ENCODE measurements at places on chromosomes 7 and 10. TPM values are rescaled to one million over a fixed set of nuclear protein-coding genes. Genes with fewer than 3 reads are reported as not detected.

DNA sequence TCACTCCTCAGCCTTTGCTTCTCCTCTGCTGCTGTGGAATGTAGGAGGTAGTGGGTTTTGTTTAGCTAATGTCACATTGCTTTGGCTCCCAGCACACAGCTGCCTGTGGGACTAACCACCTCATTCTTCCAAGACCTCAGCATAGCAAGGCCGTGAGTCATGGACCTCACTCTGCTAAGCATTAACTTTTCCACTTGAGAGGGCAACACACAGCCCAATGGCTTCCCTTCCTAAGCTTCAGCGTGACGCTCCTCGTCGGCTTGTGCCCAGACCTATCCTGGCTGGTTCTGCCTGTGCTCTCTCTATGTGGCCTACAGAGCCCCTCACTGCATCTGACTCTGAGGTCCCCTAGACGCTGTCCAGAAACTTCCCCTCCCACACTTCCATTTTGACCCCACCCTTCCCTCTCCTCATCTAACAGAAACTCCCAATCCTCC lies 23.3 kb downstream of the MYOF start:
- no peak for DNase-seq

DNA sequence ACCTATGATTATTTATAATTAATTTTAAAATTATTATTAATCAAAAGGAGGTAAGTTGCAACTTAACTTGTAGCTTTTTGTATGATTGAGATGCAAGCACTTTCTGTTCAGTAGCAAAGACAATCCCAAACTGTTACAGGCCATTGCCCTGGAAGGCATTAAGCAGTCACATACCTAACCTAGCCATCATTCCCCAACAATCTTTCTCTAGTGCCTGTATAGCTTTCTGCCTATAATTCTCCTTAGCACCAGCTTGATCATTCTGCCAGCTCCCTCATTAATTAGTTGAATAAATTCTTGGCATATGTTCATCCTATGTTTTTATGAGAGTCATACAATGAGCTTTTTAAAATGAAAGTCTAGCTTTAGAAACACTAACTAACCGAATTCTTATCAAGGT lies 178.9 kb upstream of the TMEM106B start:
- DNase-seq: no peak

DNA sequence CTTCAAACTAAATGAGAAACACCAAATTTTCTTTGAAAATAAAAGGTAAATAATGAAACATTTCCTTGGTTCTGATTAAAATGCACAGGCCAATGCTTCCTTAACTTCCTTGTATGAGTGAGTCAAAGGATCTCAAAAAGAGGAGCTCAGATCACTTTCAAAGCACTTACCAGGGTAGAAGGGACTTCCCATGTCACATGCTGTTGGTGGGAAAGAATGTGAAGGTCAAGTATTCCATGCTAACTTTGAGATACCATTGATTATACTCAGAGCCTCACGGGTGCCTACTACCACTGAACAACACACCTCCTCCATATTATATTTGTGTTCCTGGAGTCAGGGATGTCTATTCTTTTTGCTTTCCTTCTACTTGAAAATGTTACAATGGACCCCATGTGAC lies 233.5 kb upstream of the KIAA1217 start:
- DNase-seq: no peak

GRCh38 chr7:133957845-133958244 lies 169.3 kb upstream of the LRGUK start:
- DNase-seq: no peak

DNA sequence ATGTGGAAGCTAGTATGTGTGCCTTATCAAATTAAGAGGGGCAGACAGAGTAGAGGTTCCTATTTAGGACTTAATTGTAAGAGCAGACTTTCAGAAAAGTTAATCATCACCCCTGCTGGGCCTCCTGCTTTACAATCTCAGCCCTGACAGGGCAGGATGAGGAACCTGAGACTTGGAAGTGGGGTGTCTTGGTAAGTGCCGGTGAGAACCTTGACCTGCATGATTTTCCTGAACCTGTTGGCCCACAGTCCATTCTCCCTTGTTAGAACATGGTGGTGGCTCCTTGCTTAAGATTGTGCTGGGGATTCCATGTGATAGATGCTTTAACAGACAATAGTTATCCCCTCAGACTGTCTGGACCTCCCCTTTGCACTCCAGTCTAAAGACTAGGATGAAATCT lies 141.7 kb upstream of the TMEM72 start:
- no peak for DNase-seq

GRCh38 chr10:114402871-114403540 lies 1.3 kb downstream of the AFAP1L2 start:
- DNase-seq: no peak

DNA sequence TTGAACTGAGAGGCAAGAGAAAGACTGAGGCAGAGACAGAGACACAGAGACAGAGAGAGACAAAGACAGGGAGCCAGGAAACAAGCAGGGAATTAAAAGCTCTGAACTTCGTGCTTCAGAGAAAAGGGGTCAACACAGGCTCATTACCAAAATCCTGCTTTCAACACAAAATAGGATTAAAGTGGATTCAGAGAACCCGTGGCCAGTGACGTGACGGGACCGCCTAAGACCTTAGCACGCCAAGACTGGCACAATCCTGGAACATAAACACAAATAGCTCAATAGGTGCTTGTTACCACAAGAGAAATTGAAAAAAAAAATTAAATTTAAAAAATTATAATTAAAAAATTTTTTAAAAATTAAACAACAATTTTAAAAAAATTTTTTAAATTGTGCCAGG lies 21.5 kb downstream of the ASB13 start:
- no peak for DNase-seq

GRCh38 chr10:85888004-85888403 lies 478.6 kb downstream of the GRID1 start:
- DNase-seq: no peak

DNA sequence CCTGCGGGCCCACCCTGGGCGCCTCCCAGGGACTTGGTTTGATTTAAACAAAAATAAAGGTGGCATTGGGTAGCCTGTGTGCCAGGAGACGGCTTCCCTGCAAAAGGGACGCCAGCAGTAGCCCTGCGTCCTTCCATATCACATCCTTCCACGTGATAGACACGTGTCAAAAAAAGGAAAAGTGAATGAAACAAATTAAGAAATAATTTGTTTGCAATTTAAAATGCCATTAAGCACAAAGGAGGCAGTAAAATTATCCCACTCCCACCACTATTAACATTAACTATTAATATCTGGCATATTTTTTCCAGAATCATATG lies 7.6 kb downstream of the TACR2 start:
- no peak for DNase-seq

- no peak for DNase-seq
These were observed 184.8 kb downstream of the NPSR1 start for GRCh38 chr7:34842782-34843181.

GRCh38 chr10:12637649-12638048 lies 288.3 kb downstream of the CAMK1D start:
- DNase-seq: no peak

SLC29A3 gene
- 15.2 TPM for total RNA-seq

DNA sequence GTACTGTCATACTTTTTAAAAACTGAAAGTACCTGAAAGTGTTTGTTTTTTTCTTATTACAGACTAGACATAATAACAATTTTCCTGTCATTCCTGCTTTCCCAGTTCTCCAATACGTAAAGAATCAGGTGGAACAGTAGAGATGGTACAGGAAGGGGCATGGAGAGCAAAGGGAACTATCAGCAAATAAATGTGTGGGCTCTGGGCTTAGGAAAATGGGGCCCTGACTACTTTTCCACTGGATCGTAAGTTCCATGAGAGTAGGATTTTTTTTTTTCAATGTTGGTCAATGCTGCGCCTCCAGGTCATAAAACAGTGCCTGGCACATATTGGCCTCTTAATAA lies 15.2 kb upstream of the FAS start:
- DNase-seq: no peak

DNA sequence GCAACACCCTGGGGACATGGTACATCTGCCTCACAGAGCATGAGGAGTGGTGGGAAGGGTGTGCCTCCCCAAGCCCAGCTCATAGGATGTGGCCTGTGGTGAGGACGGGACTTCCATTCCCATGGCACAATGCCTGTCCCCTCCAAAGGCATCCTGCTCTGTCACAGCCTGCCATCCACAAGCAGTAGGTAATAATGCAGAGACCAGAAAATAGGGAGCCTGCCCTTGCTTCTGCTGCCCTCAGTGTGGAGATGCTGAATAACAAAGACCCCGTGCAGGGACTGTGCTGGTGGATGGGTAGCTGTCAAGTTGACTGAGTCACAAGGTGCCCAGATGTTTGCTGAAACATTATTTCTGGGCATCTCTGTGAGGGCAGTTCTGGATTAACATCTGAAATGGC lies 199.9 kb upstream of the GRB10 start:
- no peak for DNase-seq

GRCh38 chr7:84277628-84278224 lies 83.1 kb upstream of the SEMA3A start:
- DNase-seq: peak; percentile 90

NODAL gene
- total RNA-seq: 6.3 TPM

FAM20C gene
- 34.7 TPM for total RNA-seq

DNA sequence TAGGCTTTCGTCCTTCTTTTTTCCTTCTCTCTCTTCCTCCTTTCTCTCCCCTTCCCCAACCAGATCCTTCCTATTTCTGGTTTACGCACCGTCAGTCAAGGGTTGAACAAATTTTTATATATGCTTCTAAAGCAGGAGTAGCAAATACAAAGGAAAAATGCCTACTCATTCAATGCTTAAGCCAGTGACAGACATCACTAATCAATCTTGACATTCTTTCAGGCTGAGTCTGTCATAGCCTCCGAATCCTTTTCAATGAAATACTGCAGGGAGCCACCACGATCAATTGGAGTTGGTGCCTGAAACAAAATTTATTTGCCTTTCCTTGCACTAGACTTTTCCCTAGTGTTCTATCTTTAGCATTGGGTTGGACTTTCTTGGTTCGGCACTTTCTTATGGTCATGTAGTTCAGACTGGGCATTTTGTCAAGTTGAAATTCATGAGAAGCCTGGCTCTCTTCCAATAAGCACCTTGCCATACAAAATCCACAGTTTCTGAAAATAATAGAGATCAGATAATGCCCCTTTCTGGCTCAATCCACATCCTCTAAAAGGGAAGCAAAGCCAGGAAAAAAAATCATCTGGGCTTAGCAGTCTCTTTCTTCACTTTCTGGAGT lies 239.5 kb upstream of the PLXNA4 start:
- DNase-seq: no peak

DNA sequence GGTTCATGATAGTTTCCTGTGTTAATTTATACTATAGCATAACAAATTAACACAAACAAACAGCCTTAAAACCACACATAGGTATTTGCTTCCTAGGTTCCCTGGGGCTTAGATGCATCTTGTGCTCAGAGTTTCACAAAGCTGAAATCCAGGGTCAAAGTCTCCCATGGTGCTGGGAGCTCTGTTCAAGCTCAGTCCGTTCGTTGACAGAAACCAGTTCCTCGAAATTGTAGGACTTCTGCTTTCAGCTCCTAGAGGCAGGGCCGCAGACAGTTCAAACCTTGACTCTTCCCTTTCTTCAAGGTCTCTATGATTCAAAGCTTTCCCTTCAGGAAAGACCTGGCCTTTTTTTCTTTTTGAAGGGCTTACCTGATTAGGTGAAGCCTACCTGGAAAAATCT lies 90.5 kb downstream of the VSTM2A start:
- DNase-seq: no peak

MMP21 gene
- total RNA-seq: not detected

DNA sequence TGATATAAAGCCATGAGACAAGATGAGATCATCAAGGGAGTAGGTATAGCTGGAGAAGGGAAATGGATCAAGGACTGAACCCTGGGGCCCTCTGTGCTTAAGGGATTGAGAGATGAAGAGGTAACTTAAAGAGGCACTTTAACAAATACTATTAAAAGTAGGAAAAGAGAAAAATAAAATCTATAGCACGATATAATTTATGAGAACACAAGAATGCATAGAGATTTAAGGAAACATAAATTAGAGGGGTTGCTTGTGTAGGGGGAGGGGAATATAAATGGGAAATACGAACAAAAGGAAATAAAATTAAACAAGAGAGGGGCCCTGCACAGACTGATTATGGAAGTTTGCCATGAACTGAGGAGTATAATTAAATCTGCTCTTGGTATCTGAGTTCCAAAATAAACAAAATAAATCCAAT lies 15.6 kb upstream of the LRRC17 start:
- no peak for DNase-seq

LRRC18 gene
- total RNA-seq: not detected

GRCh38 chr7:2321020-2321419 lies 6.8 kb upstream of the SNX8 start:
- no peak for DNase-seq

PRPS1L1 gene
- not detected for total RNA-seq

Measured in H1 (cell line).